IMR-90 (cell line): ENCODE measurements at places on chromosomes 2 and 18. TPM values are rescaled to one million over a fixed set of nuclear protein-coding genes. Genes with fewer than 3 reads are reported as not detected.

The PLCD4 gene
- total RNA-seq, result 1.4 and 2.0 TPM in 2 replicates

The GRHL1 gene
- total RNA-seq, result 0.18 and 0.56 TPM in 2 replicates

The BOLA3 gene
- 13.3 and 36.4 TPM in 2 replicates for total RNA-seq

The MAPK4 gene
- not detected in 2 replicates for total RNA-seq

The NT5C1B gene
- not detected in 2 replicates for total RNA-seq

The TUBA3E gene
- not detected in 2 replicates for total RNA-seq

The SLC5A7 gene
- total RNA-seq, result not detected in 2 replicates

The L3MBTL4 gene
- under 0.01 TPM in 1 of 2 replicates, not detected in the other for total RNA-seq

The RTP5 gene
- not detected in 2 replicates for total RNA-seq

The EFEMP1 gene
- total RNA-seq, result 164 and 214 TPM in 2 replicates

The TIA1 gene
- total RNA-seq, result 93.3 and 103 TPM in 2 replicates

The RPRM gene
- total RNA-seq, result not detected in 2 replicates

The ERICH2 gene
- not detected in 2 replicates for total RNA-seq

The SDC1 gene
- 22.0 and 23.6 TPM in 2 replicates for total RNA-seq

The MGAT4A gene
- under 0.01 TPM in 2 replicates for total RNA-seq

The TSGA10 gene
- total RNA-seq, result 0.54 and 1.1 TPM in 2 replicates

The CFC1 gene
- total RNA-seq, result not detected in 2 replicates

The BMP10 gene
- not detected in 2 replicates for total RNA-seq

The RSAD2 gene
- not detected in 2 replicates for total RNA-seq

The TACR1 gene
- under 0.01 TPM in 2 replicates for total RNA-seq

The OTX1 gene
- total RNA-seq, result not detected in 2 replicates

The ALKAL2 gene
- not detected in 2 replicates for total RNA-seq
